RWPE1 (cell line): ENCODE measurements at places on chromosomes 1 and 21.

DNA sequence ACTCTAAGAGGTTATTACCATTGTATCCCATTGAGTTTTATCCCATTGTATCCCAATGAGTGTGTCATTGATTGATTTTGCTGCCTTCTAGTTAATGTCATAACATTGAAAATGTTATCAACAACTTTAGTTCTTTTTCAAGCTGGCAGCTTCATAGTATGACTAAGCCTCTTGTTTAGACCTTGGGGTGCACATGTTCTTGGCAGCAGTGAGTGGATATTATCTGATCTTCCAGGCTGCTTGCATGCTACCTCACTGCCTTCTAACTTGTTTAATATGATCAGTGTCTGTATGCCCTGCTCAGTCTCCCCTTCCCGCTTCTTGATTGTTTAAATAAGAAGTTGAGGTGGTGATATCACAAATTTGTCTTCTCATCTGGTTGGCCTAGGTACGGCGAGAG, 24.6 kb downstream of the NTPCR start:
- DNase-seq: no peak

- DNase-seq: no peak
These were observed 107.9 kb downstream of the SUSD4 start for GRCh38 chr1:223256034-223256433.

GRCh38 chr1:89804642-89805237, 16.1 kb upstream of the LRRC8D start:
- DNase-seq: peak; percentile 72

DNA sequence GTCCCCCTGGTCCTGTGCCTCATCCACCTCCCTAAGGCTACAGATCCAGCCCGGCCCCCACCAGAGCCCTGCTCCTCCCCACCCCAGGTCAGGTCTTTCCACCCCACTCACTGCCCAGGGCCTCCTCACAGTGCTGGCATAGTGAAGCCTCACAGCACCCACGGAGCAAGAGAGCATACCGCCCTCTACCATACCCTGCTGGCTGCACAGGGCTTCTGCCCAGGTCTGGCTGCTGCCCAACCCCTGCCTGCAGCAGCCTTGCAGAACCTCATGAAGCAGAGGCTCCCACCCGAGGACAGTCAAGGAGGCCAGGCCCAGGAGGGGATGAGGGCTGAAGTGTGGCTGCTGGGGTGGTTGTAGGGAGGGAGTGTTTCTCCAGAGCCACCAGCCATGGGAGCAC, 19.7 kb upstream of the ARF1 start:
- no peak for DNase-seq

- no peak for DNase-seq
These were observed 2.7 kb upstream of the PHTF1 start for GRCh38 chr1:113761937-113762336.

- DNase-seq: no peak
These were observed 57.3 kb upstream of the CSF3R start for GRCh38 chr1:36540056-36540455.

- no peak for DNase-seq
These were observed 25.0 kb downstream of the GORAB start for GRCh38 chr1:170556917-170557316.

GRCh38 chr21:36082237-36082664, 12.4 kb downstream of the CBR1 start:
- DNase-seq: no peak
